Activated T-cell treated with anti-CD3 and anti-CD28 coated beads, Interleukin-2, amount 50 U/mL, for 24 hours (primary cell): ENCODE measurements at places on chromosomes 2 and 18.

GRCh38 chr2:41872646-41873045 lies 175.2 kb upstream of the PKDCC start:
- no peak for DNase-seq

GRCh38 chr2:241796610-241797138 lies 12.3 kb upstream of the NEU4 start:
- DNase-seq, result no peak

DNA sequence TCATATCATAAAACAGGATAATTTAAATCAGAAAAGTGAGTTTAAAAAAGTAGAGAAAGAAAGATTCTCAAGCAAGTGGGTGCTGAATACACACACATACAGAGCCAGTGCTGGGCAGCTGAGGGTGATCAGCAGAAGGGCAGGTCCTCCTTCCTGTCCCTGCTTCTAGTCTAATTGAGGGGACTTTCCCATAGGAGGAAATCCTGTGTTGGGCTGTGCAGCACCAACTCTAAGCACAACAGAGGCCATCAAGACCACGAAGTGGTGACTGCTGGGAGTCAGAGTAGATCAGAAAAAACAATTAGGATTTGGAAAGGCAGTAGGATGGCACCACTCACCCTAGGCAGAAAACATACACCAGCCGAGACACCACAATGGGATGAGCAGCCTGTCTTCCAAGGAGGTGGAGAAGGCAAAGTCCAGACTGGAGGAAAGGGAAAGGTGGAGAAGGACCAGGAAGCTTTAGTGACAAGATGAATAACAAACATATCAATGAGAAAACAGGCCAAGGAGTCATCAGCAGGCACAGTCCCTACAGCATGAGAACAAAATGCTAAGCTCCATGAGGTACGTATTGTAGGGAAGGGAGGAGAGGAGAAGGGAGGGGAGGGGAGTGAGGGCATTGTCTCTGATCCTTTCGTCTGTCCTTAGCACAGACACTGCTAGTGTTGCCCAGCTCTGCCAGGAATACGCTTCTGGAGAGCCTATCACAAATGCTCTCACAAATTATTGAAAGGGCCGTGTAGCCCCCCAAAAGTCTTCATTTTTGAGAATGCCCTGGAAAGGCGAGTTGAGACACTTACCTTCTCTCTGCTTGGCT lies 16.7 kb upstream of the MSGN1 start:
- no peak for DNase-seq

- DNase-seq, result no peak
Measured at GRCh38 chr2:147623328-147623727, 221.5 kb upstream of the ACVR2A start.

DNA sequence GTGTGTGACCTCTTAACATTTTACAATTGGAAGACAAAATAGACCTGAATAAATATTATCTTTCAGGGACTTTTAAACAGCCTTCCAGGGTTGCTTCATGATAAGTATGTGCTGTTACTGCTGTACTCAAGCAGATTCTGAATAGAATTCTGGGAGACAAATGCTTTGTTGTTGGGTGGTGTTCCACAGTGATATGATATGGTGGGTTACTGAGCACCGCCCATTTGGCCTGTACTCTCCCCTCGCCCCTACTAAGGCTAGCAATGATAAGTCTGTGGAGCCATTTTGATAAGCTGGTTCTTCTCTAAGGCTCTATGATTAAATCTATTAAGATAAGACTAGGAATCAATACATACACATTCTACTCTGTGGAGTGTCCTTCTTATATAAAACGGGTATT lies 89.8 kb upstream of the ITGA4 start:
- no peak for DNase-seq

DNA sequence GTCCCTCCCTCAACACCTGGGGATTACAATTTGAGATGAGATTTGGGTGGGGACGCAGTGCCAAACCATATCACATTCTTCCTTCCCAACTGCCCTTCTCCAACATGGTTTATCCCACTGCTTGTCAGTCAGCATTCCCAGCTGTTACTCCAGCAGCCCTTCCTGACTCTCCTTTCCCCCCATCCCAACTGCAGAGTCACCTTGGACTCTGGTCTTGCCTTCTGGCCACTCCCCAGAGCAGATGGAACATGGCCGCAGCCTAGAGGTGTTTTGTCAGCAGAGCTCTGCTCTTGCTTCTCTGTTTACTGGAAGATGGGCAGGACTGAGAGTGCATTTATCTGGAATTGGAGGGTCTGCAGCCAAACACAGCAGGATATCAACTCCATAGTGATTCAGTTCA lies 51.2 kb upstream of the MEX3C start:
- no peak for DNase-seq

DNA sequence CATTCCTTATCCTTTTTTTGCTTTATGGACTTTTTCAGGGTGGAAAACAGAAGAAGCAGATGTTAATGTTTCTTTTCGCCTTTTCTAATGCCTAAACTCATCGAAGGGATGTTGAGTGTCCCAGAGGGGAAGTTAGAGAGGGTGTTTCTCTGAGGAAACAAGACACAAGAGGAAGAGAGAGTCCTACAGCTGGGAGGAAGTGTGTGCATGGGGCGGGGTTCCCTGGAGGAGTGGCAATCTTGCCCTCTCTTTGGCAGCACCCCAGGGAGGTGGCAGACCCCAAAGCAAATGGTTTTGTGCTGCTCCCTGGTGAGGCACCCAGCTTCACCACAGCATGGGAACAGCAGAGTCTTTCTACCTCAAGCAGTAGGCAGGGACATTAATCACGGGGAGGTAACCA lies 377.6 kb downstream of the RND3 start:
- DNase-seq, result no peak

- DNase-seq, result no peak
Measured at GRCh38 chr2:172308253-172308935, 119.0 kb upstream of the ITGA6 start.

DNA sequence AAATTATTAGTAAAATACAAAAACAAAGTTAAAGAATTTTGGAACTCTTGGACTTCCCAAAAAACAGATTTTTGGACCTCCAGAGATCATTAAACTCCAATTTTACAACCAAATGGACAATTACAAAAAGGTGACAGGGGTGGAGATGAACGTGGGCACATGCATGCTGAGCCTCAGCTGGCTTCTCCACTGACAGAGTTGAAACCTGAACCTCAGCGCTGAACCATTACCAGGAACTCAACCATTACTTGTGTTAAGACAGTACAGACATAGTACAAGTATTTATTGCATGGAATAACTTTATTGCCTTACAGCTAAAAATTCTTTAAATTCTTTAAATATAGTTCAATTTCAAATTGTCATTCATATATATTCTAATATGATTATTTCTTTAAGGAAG lies 33.0 kb upstream of the KIDINS220 start:
- no peak for DNase-seq

GRCh38 chr18:58668897-58669296 lies 2.4 kb upstream of the MALT1 start:
- DNase-seq, result no peak

DNA sequence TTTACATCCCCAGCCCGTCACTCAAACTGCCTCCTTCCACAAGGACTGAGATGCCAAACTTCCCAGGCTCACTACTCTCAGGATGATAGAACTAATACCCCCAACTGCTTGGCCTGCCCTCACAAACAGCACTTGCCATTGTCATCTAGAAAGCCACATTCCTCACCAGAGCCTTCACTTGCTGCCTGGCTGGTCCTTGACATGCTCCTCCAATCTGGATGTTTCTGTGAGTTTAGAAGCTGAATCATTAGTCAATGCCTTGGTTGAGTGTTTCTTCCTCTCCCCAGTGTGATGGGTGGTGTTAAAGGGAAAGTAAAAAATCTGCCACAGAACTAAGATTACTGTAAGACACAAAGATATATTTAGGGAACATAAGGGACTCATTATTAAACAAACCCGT lies 52.5 kb downstream of the MARCHF4 start:
- DNase-seq, result no peak

- DNase-seq, result no peak
Measured at GRCh38 chr2:51846796-51847195, 814.9 kb upstream of the NRXN1 start.

- DNase-seq, result peak; percentile 58
Measured at GRCh38 chr2:224025874-224026273, 13.2 kb downstream of the SERPINE2 start.

DNA sequence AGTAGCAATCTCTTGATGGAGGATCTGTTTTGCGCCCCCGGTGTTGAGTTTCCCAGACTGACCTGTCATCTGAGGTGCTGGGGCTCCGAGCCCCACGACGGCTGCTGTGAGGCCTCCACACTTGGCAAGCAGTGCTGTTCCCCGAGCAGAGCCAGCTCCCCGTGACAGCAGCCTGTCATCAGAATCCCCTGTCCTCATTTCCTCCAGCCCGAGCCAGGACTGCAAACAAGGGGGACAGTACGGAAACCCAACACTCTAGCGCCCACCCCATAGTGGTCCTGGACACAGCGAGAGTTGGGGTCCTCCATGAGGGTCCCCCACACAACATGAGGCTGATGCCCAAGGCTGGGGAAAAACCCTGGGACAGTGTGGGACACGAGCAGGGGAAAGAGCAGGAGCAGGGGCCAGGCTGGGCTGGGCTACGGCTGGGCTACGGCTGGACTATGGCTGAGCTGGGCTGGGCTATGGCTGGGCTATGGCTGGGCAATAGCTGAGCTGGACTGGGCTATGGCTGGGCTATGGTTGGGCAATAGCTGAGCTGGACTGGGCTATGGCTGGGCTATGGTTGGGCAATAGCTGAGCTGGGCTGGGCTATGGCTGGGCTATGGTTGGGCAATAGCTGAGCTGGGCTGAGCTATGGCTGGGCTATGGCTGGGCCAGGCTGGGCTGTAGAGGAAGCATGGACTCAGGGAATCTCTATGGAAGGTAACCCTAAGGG lies 1.5 kb upstream of the KLHL30 start:
- DNase-seq, result no peak

GRCh38 chr2:63594660-63595059 lies 5.9 kb downstream of the MDH1 start:
- DNase-seq, result no peak

DNA sequence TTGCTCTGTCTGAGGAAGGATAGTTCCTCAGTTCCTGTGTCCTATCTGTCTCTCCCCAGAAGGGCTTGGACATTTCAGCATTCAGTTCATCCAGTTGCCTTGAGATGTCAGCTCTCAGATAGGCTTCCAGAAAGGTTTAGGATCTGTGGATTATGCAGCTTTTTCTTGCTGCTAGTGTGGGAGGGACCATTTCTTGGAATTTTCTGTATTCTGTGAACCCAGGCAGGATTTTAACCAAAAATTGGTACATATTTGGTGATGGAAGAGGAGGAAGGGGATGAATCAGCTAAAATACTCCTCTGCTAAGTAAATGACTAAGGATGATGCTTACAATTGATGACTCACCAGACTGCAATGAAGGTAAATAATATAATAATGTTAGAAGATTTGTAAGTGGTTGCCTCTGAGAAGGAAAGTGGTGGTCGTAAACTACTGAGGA lies 58.6 kb upstream of the DOCK10 start:
- DNase-seq, result no peak

DNA sequence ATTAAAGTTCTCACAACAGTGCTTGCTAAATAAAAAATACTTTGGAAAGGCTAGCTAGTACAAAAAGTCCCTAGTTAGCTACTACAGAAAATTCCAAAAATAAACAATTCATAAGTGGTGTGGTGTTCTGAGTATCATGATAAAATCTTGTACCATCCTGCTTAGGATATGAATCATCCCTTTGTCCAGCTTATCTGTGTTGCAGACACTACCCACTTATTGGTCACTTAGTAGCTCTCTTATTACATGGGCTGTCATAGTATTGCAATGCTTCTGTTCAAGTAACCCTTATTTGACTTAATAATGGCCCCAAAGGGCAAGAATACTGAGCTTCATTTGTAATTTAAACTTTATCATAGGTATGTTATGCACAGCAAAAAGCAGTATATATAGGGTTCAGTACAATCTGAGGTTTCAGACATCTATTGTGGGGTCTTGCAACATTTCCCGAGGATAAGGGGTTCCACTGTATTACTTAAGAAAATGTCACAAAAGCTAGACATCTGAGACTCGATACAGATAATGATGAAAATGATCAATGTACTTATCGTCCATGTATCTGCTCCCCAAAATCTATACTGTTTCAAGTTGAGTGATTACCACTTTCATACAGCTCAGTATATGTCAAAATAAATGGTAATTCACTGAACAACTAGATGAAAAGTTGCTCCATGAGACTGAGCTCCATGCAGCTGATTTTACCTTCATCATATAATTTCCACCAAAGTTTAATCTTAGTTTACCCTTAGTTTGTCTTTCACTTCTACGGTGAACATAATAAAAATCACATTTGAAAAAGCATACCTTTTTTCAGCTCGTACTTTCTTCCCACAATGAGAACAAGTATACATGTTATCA lies 93.8 kb downstream of the C2orf74 start:
- no peak for DNase-seq

DNA sequence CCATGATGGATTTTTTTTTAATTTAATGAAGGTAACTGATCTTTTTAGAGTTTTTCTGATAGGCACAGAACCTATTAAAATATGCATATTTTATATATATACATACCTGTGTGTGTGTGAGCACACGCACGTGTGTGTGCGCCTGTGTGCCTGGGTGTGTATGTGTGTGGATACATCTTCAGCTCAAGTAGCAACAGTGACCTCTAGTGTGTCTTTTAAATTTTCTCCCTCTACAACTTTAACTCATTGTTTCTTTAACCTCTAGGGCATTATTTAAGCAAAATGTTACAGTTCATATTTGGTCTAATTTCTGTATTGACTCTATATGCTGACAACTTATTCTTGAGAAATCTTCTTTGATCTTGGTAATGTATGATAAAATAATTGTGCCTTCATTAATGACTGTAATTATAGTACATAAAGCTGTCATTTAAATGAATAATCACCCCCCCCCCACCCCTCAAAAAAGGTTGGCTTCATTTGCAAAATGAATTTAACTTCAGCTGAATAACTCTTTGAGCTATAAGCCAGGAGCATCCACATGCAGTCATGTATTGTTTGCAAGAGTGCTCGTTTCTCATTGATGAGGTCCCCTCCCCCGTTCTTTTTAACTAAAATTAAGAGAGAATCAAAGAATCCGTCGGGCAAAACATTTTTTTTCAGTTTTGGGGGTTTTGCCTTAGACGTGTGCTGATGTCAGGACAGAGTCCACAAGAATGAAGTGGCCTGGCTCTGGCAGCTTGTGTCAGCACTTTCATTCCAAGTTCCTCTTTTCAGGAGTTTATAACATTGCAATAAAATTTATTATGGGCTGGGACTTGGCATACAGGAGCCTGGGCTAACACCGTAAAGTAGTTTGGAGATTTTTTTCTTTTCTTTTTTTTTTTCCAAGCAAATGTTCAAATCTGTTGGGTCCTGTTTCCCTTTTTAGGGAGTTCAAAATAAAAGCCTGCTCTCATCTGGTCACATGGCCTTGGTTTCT lies 80.0 kb downstream of the ETAA1 start:
- no peak for DNase-seq
